GM20000 (cell line): ENCODE measurements at places on chromosomes 1 and 21.

- DNase-seq, result no peak
These were observed 595.0 kb downstream of the NEGR1 start for GRCh38 chr1:71687376-71687775.

DNA sequence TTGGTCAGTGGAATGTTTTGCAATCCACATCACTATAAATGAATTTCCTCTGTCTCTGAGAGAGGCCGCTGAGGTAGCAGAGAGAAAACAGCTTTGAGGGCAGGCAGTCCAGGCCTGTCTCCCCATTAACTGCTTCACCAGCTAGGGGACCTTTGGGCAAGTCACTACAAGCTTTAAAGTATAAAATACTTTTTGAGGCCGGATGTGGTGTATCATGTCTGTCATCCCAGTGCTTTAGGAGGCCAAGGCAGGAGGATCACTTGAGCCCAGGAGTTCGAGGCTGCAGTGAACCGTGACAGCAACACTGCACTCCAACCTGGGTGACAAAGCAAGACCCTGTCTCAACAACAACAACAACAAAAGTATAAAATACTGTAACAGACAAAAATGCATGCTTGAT lies 6.4 kb downstream of the IL6R start:
- no peak for DNase-seq

DNA sequence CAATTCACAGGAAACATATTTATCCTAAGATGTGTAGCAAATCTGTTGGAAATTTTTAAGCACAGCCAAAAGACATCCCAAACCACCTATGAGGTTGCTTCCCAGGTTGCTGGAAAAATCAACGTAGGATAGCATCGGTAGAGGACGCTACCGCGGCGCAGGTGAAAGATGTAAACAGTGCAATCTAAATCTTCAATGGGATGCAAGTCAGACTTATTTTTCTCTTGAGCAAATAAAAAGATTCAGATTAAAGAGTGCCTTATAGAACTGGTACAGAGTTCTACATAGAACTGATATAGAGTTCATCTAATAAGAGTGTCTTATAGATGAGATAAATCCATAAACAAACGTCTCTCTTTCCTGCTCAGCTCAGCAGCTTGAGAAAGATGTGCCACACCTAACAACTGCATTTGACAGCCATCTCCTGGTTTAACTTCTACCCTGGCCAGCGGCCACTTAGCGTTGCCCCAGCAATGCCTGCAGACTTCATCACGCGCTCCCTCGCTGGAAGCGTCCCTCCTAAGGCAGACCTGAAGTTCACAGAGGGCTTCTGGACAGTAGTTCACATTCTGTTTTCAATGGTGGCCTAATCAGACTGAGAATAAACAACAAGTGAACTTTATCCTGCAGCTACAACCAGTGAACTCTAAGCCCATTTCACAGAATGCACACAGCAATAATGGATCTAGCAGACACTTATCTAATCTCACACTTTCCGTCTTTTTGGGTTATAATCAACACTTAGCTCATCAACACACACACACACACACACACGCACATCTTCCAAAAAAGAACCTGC lies 164.5 kb downstream of the TOMM20 start:
- no peak for DNase-seq

DNA sequence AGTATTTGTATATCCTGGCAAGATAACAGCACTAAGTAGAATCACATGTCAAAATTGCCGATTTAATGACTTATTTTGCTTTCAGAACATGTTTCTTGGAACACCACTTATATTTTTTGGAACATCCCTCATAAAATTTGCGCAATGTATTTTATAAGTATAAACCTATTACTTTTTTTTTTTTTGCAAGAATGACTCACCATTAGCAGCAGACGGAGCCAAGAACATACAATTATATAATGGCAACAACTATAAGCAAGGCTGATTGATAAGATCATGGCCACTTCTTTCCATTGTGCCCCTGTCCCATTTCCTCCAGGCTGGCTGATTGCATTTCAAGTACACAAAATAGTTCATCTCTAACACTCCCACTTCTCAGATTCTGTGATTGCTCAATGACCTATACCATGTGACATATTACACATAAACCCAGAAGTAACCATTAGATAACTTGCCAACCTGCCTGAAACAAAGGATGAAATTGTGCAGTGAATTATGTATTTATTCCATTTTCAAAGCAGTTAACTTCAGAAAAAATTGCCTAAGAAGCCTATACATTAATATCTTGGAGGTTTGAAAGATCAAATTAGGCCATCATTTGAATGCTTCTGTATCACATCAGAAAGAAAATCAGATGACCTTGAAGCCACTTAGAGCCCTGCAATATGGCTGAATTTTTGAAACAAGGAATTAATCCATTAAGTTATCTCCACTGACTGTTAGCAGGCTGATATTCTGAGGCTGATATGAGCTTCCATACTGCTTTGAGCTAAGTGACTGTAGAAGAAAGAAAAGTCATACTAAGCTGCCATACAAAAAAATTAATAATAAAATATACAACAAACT lies 77.8 kb upstream of the PRMT6 start:
- no peak for DNase-seq

- no peak for DNase-seq
These were observed 589.4 kb downstream of the PLPP3 start for GRCh38 chr1:55990007-55990406.

GRCh38 chr1:158362482-158362881 lies 8.8 kb downstream of the CD1E start:
- DNase-seq, result no peak

- no peak for DNase-seq
These were observed 12.2 kb downstream of the HDAC1 start for GRCh38 chr1:32303997-32304622.

DNA sequence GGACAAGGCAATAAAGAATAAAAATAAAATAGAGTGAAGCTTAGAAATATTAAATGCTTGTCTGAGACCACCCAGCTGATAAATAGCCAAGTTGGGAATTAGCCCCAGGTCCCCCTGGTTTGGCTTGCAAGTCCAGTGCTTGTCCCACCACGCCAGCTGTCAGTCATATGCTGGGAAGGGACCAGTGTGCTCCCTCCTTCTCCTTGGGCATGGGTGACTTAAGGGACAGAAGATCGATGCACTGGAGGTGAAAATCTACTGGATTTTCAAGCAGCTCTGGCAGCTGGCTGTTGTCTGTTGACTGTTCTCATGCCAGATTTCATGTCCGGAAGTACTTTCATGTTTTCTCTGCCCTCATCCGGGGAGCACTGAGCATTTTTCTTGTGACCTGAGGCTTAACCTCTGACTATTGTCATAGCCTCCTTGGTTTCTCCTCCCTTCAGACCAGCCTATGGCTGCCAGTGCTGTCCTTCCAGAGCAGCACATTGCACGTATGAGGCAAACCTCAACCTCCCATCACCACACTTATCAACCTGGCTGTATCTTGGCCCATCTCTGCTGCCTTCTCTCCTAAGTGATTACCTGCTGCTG lies 12.4 kb downstream of the LMOD1 start:
- DNase-seq, result no peak

DNA sequence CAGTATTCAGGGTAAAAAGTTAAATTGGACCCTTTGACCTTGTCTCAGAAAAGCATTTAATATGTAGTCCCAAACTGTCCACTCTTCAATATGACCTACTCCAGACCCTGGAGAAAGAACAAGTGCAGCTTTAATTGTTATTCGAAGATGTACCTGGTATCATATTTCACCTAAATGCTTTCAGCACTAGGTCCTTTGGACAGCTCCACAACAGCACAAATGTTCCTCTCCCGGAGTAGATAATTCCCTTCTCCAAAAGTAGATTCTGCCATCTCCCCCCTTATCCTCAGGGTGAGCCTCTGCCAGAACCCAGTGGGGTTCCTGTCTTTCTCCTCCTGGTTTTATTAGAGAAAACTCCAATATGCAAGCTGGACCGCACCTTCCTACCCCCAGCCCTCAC lies 104.5 kb upstream of the AJAP1 start:
- no peak for DNase-seq

GRCh38 chr1:58781541-58782177 lies 2.2 kb downstream of the JUN start:
- peak; percentile 47 for DNase-seq
